Keratinocyte (primary cell): ENCODE measurements at places on chromosomes 16 and 17.

DNA sequence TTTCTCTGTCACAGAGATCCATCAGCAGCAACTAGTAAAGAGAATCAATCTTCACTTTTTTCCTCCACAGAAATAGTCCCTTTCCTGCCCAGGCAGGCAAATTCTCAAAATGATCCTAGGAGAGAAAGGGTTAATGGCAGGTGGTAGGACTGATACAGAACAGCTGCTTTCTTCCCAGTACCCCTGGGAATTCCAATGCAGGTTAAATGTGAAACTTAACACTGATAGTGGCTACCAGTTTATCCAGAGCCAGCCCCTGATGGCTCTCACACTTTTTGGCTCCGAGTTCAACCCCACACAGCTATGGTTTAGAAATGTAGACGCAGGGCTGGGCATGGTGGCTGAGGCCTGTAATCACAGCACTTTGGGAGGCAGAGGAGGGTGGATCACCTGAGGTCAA lies 22.2 kb downstream of the MARVELD3 start:
- no peaks in the 10 kb centered on the region for H3K27me3 ChIP-seq
- DNase-seq: no peak
- H3K27ac ChIP-seq: no peak overlapping the region

- peak overlapping the region; percentile 83 for H3K27ac ChIP-seq
- H3K4me3 ChIP-seq: peak overlapping the region; percentile 68
- no peaks in the 10 kb centered on the region for H3K27me3 ChIP-seq
- H3K4me1 ChIP-seq: peaks cover 13% of the 10 kb centered on the region
- no peak for DNase-seq
- peaks cover 3% of the 10 kb centered on the region for H3K36me3 ChIP-seq
These were observed 4.0 kb downstream of the IRX5 start for GRCh38 chr16:54934481-54935265.

DNA sequence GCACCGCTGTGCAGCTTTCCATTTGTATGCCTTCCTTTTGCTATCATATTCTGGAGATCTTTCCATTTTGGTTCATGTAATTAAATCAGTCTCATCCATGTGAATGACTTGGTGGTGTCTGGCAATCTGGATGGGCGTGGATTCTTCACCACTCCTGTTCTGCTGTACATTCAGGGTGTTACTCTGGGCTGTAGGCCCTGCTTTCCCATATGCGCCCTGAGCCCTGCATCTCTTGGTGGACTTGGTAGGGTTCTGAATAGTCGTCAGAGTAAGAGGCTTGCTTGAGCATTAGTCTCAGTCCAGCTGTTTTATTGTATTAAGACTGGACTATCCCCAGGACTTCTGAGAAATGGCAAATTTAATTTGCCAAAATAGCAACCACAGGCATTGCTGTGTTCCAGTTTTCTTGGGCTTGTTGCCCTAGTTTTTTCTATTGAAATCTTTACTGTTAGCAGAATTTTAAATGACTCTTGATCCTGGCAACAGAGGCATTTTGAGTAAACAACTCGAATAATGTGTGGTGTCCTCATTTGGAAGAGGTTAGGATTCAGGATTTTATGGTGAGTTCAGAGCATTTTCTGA lies 14.9 kb downstream of the BANP start:
- DNase-seq: no peak
- no peak overlapping the region for H3K27ac ChIP-seq
- no peak overlapping the region for H3K4me3 ChIP-seq
- no peaks in the 10 kb centered on the region for H3K27me3 ChIP-seq

GRCh38 chr16:31221357-31222160 lies 4.6 kb upstream of the PYDC1 start:
- H3K27me3 ChIP-seq: peaks cover 14% of the 10 kb centered on the region
- H3K4me1 ChIP-seq: peaks cover 3% of the 10 kb centered on the region
- no peak for DNase-seq
- H3K36me3 ChIP-seq: no peaks in the 10 kb centered on the region

DNA sequence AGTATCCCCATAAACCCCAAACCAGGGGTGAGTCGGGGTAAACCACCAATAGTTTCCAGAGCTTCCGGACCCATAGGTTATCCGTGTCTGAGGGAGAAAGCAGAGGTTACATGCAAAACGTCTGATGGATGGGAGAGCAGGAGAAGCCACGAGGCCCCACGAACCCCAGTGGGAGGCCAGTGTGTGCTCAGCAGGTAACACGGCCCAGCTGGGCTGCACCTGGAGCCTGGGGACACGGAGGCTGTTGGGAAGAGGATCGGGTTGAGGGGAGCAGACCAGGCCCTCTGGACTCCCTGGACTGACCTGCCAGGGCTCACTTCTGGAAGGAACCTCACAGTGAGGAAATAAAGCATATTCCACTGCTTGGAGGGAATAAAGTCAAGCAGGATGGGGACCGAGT lies 78.1 kb downstream of the SEC14L1 start:
- no peak overlapping the region for H3K27ac ChIP-seq
- no peak overlapping the region for H3K4me3 ChIP-seq
- peaks cover 25% of the 10 kb centered on the region for H3K36me3 ChIP-seq
- H3K27me3 ChIP-seq: no peaks in the 10 kb centered on the region

DNA sequence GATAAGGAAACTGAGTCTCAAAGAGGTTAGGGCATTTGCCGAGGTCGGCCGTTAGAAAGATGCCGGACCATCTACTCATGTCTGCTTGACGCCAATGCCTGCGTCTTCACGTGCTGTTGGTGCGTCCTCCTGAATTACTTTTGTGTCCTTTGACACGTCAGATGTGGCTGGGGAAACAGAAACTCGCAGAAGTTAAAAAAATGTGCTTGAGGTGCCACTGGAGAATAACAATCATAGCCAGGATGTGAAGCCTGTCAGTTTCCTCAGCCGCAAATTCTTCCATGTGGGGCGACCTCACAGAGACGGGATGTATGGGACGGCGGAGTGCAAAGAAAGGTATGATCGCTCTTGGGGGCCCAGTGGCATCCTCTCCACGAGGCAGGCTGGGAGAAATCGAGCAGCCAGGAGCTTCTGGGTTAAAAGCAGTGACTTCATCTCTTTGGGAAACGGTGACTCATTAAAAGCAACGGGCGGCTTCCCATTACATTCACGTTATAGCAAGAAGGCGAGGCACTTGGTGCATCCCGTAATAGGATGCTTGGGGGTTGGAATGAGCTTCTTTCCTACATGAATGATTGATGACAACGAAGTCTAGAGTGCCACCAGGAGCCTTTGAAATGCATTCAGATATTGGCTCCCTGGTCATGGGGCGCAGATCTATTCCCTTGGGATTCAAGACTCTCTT lies 67.8 kb downstream of the BMERB1 start:
- DNase-seq: peak; percentile 21
- no peaks in the 10 kb centered on the region for H3K27me3 ChIP-seq
- no peak overlapping the region for H3K27ac ChIP-seq
- H3K4me3 ChIP-seq: no peak overlapping the region
- H3K4me1 ChIP-seq: peaks cover 8% of the 10 kb centered on the region

- no peak overlapping the region for H3K4me3 ChIP-seq
- H3K4me1 ChIP-seq: no peaks in the 10 kb centered on the region
- H3K27me3 ChIP-seq: no peaks in the 10 kb centered on the region
- DNase-seq: no peak
- H3K36me3 ChIP-seq: no peaks in the 10 kb centered on the region
These were observed 120.6 kb downstream of the SHISA9 start for GRCh38 chr16:13021996-13022395.

DNA sequence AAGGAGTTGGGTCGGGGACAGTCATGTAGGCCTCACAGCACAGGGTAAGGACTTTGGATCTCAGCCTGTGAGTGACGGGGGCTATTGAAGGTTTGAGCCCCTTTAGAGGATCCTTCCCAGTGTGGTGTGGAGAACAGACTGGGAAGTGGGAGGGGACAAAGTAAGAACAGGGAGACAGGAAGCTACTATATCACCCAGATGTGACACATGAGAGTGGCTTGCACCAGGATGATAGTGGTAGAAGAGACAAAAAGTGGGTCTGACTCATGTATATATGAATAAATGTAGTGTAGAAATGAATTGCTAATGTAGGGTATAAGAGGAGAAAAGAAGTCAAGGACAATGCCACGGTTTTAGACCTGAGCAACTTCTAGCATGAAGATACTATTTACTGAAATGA lies 4.5 kb downstream of the NUP93 start:
- H3K36me3 ChIP-seq: peaks cover 6% of the 10 kb centered on the region
- H3K4me3 ChIP-seq: no peak overlapping the region
- DNase-seq: no peak

GRCh38 chr16:4021070-4021779 lies 95.0 kb downstream of the ADCY9 start:
- H3K4me1 ChIP-seq: no peaks in the 10 kb centered on the region
- peak; percentile 19 for DNase-seq
- no peak overlapping the region for H3K27ac ChIP-seq
- no peak overlapping the region for H3K4me3 ChIP-seq

DNA sequence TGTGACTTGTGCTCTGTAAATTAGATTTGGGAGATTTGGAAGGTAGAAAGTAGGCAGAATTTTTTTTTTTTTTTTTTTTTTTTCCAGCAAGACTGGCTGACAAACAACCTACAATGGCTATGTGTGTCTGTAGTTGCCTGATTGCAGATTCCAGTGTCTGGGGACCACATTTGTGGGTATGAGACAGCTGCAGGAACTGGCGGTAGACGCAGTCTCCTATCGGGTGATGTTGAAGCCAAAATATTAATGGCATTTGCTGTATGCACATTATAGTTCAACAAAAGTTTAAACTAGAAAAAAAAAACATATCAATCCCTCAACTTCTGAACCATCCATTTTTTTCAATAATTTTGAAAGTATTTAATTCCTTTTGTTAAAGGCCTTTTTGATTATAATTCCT lies 665.2 kb downstream of the TOX3 start:
- H3K27me3 ChIP-seq: no peaks in the 10 kb centered on the region
- H3K36me3 ChIP-seq: no peaks in the 10 kb centered on the region
- no peak overlapping the region for H3K27ac ChIP-seq
- no peak overlapping the region for H3K4me3 ChIP-seq

GRCh38 chr16:17277981-17278381 lies 192.8 kb downstream of the XYLT1 start:
- H3K4me3 ChIP-seq: no peak overlapping the region
- peaks cover 15% of the 10 kb centered on the region for H3K4me1 ChIP-seq

DNA sequence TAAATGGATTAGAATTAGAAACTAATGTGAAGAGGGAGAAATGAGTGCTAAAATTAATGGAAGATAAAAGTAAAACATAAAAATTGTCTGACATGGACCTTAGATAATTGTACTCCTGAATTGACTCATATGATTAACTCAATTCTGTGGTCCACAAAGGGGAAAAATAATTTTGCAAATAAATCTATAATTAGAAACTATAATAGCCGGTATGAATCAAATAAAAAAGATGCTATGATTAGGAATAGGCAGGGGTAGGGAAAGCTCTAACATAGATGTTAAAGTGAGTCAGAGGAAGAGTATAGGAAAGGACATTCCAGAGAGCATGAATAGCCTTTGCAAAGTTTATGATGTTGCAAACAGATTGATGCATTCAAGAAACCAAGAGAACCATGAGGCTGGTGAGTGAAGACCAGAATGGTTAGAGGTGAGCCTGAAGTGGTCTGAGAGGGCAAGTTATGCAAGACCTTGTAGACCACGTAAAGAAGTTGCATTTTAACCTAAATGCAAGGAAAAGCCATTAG lies 262.1 kb upstream of the CA10 start:
- H3K4me3 ChIP-seq: no peak overlapping the region
- H3K27ac ChIP-seq: no peak overlapping the region
- no peaks in the 10 kb centered on the region for H3K36me3 ChIP-seq
- DNase-seq: no peak

GRCh38 chr16:59198487-59198886 lies 464.4 kb upstream of the GOT2 start:
- no peaks in the 10 kb centered on the region for H3K36me3 ChIP-seq
- DNase-seq: no peak
- no peaks in the 10 kb centered on the region for H3K4me1 ChIP-seq
- no peak overlapping the region for H3K4me3 ChIP-seq
- no peaks in the 10 kb centered on the region for H3K27me3 ChIP-seq
- no peak overlapping the region for H3K27ac ChIP-seq

GRCh38 chr17:42101513-42102292 lies 3.4 kb upstream of the ZNF385C start:
- H3K27me3 ChIP-seq: peaks cover 22% of the 10 kb centered on the region
- no peak overlapping the region for H3K4me3 ChIP-seq
- H3K36me3 ChIP-seq: no peaks in the 10 kb centered on the region
- H3K27ac ChIP-seq: no peak overlapping the region
- peaks cover 5% of the 10 kb centered on the region for H3K4me1 ChIP-seq
- DNase-seq: no peak

DNA sequence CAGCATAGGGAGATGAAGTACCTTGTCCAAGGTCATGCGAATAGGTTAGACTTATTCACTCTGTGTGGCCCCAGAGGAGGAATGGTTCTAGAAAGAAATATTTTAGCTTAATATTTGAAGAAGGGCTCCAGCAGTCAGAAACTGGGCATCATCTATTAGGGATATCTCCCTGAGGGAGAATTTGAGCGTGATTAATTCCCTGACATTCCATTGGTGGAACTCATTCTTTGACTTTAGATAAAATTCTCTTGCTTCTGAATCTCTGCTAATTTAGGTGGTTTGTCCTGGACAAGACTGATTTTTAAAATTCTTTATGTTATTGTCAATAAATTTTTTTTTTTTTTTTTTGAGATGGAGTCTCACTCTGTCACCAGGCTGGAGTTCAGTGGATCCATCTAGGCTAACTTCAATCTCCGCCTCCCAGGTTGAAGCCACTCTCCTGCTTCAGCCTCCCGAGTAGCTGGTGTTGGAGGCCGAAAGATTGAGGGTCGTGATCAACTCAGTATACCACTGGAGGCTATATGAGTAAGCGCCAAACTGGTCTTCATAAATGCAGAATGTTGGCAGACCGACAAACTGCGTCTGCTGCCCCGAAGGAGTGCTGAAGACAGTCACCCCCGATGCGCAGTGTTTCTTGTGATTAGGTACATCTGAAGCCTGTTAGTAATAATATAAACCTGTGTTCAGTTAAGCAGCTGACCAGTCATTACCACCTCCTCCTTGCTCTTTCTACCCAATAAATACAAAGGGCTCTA lies 267.9 kb upstream of the HSBP1 start:
- no peaks in the 10 kb centered on the region for H3K4me1 ChIP-seq
- DNase-seq: no peak
- H3K27ac ChIP-seq: no peak overlapping the region
- H3K4me3 ChIP-seq: no peak overlapping the region

DNA sequence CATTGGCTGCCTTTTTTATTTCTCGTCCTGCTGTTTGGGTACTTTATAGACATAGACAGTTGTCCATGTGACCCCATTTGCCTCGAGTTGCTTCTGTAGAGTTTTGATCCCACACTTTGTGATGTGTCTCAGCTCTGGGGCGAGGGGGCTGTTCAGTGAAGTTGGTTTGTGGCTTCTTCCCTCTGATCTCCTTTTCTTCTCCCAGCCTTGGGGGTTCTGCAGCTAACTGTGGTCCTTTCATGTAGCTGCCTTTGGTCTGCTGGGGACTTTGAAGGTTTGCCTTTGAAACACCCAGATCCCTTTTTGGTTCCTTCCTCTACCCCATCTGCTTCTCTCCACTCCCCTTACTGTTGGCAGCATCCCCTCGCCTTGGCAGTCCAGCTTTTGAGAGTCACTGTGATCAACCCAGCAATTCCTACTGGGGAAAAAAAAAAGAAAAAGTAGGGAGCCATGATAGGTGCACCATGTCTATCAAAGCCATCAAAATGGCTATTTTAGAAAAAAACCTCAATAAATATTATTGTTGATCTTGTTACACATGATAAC lies 728.8 kb upstream of the RBFOX1 start:
- H3K27me3 ChIP-seq: no peaks in the 10 kb centered on the region
- no peaks in the 10 kb centered on the region for H3K36me3 ChIP-seq
- H3K4me3 ChIP-seq: no peak overlapping the region
- H3K4me1 ChIP-seq: no peaks in the 10 kb centered on the region
